Stimulated activated effector memory CD8-positive, alpha-beta T cell treated with anti-CD3 and anti-CD28 coated beads, Interleukin-12 subunit alpha, Interleukin-12 subunit beta, amount 100 ng/mL, for 72 hours (primary cell): ENCODE measurements at places on chromosomes 13 and 19.

- no peak for DNase-seq
Measured at GRCh38 chr19:49499030-49499670, 2.9 kb downstream of the RPS11 start.

- no peak for DNase-seq
Measured at GRCh38 chr19:36041831-36042230, 9.2 kb upstream of the CLIP3 start.

DNA sequence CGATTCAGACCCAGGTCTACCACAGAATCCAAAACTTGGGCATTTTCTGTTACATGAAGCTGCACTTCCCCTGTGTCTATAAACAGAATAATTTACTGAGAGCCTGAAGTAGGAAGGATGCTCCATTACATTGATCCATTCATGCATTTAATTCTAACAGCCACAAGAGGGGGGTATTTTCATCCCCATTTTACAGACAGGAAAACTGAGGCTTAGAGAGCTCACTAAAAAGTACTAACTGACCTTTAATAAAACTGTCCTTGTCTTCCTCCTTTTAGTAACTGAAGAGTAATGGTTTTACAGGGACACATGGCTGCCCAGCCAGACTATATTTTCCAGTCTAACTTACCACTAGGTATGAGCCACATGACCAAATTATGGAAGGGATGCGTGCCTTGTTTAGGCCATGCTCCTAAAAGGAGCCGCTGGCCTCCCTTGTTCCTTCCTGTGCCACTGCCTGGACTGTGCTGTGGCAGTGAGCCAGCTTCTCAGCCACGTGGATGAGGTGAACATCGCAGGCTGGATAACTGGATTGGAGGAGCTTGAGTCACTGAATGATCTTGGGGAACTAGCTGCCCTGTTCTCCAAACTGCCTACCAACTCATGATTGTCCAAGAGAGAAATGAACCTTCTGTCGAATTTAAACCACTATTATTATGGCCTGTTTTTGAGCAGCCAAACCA is 108.3 kb downstream of the DOCK9 start:
- no peak for DNase-seq

GRCh38 chr13:70694996-70695715 is 586.9 kb upstream of the KLHL1 start:
- no peak for DNase-seq

GRCh38 chr19:40928850-40929249 is 46.8 kb upstream of the CYP2A7 start:
- DNase-seq = no peak

- DNase-seq = no peak
Measured at GRCh38 chr19:55456347-55456746, 5.1 kb downstream of the ISOC2 start.

GRCh38 chr19:13270514-13271105 is 120.4 kb downstream of the IER2 start:
- no peak for DNase-seq

GRCh38 chr13:29294821-29295220 is 300.7 kb downstream of the SLC7A1 start:
- DNase-seq = no peak

- DNase-seq = no peak
Measured at GRCh38 chr19:58364146-58364545, 1.6 kb upstream of the ZNF497 start.

DNA sequence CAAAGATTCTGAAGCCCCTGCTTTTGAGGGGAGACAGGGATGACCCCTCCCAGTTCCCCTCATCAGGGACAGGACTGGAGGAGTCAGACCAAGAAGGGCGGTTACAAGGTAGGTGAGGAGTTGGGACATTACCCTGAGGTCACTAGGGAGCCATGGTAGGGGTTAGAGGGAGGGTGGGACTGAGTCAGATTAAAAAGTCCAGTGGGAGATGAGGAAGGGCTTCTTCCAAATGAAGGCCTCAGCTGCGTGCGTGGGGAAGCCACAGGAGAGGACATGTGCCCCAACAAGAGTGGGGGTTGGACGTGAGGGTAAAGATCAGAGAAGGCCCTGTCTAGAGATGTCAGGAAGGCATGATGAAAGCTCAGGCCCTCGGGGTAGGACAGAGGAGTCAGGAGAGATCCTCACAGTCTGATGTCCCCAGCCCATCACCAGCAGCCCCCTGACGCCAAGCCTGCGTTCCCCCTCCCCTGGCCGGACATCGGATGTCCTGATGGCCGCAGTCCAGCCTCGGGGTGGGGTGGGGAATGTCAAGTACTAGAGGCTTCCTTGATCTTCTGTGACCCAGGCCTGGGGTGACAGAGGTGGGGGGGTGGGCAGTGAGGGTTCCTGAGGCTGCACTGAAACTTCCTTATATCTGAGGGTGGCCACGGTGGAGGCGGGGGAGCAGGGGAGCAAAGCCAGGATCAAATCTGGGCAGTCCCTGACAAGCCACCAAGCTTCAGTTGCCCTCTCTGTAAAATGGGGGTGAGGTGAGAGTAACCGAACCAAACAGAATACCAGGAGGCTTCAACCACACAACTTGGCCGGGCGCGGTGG is 6.5 kb upstream of the MFSD12 start:
- DNase-seq = no peak

DNA sequence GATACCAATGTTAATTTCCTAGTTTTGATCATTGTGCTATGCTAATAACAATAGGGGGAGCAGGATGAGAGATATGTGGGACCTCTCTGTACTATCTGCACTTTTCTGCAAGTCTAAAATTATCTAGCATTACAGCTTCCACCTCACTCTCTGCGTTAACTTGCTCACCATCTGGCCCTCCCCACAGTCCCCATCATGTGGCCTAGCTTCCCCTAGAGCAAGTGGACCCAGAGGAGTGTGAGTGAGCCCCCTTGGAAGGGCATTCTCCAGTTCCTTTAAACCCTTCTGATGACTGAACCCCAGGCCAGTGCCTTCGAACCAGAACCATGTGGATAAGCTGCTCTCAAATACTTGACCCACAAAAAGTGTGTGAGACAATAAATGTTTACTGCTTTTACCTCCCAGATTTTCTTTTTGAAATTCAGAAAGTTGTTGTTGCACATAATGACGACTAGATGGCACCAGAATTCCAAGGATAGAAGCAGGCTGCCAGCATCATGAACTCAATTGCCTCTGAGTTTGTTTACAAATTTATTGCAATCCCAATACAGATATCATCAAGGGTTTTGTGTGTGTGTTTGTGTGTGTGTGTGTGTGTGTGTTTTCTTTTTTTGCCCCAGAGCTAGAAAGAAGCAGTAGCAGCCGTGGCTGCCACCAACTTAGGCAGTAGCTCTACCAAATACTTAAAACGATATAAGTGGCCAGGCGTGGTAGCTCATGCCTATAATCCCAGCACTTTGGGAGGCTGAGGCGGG is 49.0 kb upstream of the ZNF780A start:
- DNase-seq = no peak

DNA sequence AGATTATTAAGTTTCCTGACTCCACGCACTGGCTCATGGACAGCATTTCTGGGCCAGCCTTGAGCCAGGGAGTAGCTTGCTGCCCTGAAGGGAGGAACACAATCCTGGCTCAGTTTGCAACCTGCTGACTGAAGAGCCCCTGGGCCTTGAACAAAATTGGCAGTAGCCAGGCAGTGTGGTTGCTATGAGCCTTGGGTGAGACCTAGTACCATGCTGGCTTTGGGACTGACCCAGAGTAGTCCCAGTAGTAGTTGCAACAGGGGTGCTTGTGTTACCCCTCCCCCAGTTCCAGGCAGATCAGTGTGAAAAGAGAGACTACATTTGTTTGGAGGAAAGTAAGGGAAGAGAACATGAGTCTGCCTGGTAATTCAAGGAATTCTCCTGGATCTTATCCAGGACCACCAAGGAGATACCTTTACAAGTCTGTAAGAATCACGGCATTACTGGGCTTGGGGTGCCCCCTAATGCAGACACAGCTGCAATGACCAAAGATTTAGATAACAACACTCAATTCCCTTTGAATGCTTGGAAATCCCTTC is 22.0 kb downstream of the ITGBL1 start:
- DNase-seq = no peak

GRCh38 chr13:74768521-74769085 is 634.4 kb upstream of the KLF12 start:
- DNase-seq = no peak

- DNase-seq = no peak
Measured at GRCh38 chr19:44741841-44742329, 6.6 kb upstream of the BCL3 start.

DNA sequence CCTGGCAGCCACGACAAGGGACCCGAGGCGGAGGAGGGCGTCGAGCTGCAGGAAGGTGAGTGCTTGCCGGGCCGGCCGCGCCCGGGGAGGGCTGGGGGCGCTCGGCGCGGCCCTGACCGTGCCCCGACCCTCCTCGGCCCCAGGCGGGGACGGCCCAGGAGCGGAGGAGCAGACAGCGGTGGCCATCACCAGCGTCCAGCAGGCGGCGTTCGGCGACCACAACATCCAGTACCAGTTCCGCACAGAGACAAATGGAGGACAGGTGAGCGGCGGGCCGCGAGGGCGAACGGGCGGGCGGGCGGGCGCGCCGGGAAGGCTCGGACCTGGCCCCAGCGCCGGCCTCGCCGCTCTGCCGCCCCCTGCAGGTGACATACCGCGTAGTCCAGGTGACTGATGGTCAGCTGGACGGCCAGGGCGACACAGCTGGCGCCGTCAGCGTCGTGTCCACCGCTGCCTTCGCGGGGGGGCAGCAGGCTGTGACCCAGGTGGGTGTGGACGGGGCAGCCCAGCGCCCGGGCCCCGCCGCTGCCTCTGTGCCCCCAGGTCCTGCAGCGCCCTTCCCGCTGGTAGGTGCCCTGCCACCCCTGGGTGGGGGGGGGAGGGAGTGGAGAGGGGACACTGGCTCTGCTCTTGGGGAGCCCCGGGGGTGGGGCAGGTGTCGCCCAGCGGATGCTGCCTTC is 816 bp downstream of the USF2 start:
- DNase-seq = peak; percentile 86

GRCh38 chr13:109072505-109072904 is 443.1 kb downstream of the MYO16 start:
- DNase-seq = no peak

DNA sequence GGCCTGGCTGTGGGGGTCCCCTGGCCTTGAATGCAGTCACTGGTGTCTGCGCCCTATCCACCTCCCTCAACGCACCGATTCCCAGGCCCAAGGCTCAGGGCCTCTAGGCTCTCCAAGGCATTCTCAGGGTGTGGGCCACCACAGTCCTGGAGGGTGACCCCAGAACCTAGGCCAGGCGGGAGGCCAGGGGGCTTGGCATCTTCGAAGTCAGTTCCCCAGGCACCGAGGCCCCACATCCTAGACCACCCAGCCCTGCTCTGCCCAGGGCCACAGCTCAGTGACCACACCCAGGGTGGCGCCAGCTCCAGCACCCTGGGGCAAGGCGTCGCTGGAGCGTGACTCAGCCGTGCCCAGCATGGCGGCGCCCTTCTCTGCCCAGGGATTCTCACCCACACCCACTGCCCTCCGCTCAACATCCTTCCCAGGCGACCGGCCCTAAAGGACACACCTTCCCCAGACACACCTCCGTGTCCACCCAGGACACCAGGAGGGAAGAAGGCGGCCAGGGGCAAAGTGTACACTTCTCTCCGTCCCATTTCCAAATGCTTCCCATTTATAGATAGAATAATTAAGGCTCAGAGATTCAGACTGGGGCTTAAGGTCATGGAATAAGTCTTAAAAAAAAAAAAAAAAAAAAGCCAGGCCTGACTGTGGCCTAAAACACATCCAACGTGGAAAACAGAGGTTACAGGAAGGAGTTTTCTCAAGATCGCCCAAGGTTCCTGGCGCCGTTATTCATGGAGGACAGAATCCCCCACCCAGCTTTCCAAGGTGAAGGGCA is 36.4 kb upstream of the NANOS3 start:
- peak; percentile 80 for DNase-seq

DNA sequence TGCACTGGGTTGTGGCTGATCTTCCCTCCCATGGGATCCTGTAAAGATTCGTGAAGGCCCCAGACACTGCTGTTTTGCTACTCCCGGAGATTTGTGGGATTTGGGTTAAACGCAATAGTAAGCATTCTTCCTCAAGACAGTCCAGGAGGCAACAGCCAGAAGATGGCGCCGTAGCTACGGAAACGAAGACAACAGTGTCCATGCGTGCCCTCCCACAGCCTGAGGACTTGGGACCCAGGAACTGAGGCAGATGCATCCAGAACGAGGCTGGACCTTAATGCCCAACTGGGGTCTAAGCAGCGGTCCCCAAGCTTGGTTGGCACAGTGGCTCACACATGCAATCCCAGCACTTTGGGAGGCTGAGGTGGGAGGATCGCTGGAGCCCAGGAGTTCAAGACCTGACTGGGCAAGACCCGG is 57.6 kb upstream of the ZNF507 start:
- no peak for DNase-seq

DNA sequence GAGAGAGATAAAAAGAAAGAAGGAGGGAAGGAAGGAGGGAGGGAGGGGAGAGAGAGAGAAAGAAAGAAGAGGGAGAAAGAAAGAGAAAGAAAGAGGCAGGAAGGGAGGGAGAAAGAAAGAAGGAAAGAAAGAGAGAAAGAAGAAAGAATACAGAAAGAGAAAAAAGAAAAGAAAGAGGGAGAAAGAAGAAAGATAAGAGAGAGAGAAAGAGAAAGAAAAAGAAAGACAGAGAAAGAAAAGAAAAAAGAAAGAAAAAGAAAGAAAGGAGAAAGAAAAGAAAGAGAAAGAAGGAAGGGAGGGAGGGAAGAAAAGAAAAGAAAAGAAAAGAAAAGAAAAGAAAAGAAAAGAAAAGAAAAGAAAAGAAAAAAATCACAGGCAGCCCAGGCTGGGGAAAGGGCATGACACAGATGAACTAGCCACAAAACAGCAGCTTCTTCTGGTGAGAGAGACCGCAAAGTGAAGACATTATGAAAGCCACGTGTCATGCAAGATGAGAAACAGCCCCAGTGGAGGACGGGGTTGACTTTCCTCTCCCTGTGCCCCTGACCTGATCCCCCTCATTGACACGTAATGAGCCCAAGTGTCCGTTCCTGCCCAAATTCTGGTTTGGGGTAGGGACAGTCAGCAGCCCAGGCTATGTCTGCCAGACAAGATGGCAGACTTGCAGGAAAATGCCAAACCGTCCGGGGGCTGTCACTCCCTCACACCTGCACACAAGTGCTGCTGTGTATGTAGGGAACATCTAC is 102.1 kb downstream of the INSR start:
- DNase-seq = peak; percentile 65
